Activated effector memory CD4-positive, alpha-beta T cell treated with anti-CD3 and anti-CD28 coated beads, Interleukin-2, amount 50 U/mL, for 16 hours (primary cell): ENCODE measurements at places on chromosomes 12 and 14.

GRCh38 chr14:104360501-104360900 lies 219.1 kb upstream of the C14orf180 start:
- peak; percentile 30 for DNase-seq

DNA sequence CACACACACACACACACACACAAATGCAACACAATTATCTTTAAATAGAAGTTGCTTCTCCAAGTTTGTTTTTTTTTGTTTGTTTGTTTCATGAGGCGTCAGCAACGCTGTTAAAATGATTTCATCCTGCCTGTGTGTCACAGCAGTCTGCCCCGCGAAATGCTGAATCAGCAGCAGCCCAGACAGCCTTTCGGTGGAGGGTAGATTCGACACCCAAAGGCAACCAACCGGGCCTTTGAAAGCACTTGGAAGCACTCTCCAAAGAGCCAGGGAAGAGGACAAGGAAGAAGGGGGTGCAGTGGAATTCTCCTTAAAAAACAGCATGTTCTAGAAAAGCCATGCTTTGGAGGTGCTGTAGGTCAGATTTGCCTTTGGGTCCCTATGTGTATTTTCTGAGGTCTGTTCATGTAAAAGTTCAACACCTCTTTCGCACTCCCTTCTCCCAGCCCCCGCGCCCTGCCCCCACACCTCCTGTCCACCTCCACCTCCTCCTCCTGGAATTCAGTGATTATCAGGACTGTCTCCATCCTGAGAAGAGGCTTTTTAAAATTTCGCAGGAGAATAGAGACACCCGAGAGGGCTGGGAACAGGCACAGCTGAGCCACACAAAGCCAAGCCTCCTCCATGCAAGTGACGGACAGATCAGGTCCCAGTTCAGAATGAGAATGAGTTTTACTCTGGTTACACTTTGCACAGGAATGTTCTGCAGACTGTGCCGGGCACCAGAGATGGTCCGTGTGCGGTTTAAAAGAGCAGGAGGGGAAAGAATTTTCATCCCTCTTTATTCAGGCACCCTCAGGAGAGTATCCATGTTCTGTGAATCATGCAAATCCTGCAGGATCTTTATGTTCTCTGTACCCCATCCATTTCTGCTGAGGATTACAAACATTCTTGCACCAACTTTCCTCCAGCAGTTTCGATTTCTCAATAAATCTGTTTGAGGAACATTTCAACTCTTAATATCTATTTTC lies 177.9 kb downstream of the ETV6 start:
- peak; percentile 67 for DNase-seq

DNA sequence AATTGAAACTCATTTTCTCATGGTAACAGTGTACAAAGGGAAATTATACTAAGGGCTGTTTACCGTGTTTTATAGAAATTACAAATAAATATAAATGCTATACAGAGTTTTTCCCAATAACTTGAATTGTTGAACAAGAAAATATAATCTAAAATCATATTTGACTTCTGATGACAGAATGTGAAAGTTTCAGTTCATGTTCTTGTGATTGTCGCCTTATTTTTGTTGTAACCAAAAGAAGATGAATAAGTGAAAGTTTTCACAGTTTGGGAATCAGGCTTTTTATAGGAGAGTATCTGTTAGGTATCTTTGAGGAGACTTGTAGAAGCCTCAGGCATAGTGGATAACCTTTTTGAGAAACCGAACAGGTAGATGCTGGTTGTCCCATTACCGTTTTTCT lies 28.1 kb downstream of the ANO6 start:
- DNase-seq: no peak

DNA sequence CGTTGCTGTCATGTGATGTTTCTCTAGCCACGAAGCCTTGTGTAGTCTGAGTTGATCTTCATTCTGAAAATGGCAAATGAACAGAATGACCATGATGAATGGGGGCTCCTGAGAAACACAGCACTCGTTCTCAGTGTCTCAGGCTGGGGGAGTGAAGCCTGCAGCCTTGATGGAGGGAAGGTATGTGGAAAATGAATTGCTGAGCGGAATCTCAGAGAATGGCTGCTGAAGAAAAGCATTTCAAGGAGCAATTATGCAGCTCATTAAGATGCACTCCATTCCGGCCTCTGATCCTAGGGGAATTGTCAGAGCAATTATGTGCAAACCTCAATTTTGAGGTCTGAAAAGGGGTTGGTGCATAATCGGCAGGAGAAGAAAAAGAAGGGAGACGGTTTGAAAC lies 167.1 kb downstream of the CHST11 start:
- DNase-seq: no peak

GRCh38 chr12:123363390-123363739 lies 1.3 kb downstream of the SBNO1 start:
- DNase-seq: no peak

DNA sequence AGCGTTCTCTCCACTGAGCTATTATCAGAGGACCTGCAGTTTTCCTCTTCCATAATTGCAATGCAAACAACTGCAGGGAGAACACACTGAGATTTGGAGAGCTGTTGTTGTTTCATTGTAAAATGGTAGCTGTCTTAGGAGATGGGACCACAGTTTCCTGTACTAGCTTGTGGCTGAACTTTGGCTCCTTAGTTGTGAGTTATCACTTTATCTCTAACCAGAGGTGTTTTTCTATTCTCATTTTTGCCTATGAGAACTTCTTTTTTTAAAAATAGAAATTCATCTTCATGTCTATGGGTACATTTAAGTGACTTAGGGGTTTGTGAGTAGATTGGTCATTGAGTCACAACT lies 216.5 kb downstream of the SLC38A4 start:
- DNase-seq: no peak

DNA sequence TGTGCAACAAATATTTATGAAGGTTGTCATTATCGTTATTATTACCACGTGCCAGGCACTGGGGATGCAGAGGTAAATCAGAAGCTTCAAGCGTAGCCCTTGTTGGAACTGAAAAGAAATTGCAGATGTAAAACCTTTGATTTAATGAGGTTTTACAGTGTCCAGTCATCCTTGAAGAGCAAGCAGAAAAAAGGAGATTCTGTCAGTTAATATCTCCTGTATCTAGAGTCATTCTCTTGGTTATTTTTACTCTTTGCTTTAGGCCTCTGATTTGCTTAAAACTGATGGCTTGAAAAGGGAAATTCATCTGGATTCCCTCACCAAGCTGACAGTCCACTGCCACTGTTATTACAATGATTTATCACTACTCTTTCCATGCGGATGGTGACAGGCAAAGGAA lies 179.3 kb downstream of the GALC start:
- no peak for DNase-seq

DNA sequence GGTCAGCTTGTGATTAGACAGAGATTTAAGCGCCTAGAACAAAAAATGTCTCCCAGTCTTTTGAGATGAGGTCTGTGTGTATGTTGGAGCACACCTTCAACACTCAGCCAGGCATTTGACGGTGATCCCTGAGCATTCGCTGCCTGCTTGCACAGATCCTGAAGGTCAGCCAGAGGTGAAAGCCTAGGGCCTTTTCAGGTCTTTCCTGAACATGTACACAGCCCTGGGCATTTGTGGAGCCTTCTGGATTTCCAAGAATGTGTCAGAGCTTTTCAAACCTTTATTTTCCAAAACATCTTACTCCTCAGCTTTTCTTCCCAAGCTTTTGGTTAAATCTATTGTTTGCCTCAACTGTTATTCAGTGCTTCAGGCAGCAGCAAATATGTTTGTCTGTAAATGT lies 59.1 kb upstream of the AMN start:
- no peak for DNase-seq

DNA sequence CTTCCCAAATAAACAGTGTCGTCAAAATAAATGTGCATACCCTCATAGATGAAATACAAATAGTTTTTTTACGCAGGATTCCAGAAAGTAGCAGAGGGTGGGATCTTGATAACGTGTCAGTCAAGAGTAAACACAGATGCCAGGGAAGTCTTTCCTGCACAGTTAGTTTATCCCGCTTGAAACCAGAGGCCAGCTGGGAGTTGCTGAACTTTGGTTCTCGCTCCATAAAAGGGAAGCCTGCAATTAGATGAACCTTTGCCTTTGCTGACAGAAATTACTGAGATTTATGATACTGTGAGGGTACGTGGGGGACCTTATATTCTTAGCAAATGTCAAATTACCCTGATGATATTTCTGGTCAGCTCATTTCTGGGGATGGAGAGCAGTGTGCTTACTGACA lies 18.9 kb downstream of the FAR2 start:
- DNase-seq: no peak

GRCh38 chr12:131210506-131211339 lies 257.0 kb downstream of the ADGRD1 start:
- peak; percentile 54 for DNase-seq

- peak; percentile 68 for DNase-seq
Observed at GRCh38 chr14:34628681-34629135, 1.2 kb downstream of the SNX6 start.

DNA sequence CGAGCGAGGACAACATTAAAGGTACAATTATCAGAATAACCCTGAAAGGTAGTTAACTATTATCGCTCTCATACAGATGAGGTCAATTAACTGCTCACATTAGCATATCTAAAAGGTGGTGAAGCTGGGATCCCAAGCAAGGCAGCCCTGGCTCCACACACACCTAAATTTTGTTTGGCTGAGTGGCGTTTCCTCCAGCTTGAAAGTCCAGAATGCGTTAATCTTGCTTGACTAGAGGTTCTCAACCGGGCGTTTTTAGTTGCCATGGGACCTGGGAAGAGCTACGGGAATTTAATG lies 531 bp downstream of the DLGAP5 start:
- DNase-seq: no peak

- no peak for DNase-seq
Observed at GRCh38 chr14:61333087-61333486, 11.7 kb downstream of the PRKCH start.
